Effector memory CD8-positive, alpha-beta T cell (primary cell): ENCODE measurements at places on chromosomes 1 and 21.

DNA sequence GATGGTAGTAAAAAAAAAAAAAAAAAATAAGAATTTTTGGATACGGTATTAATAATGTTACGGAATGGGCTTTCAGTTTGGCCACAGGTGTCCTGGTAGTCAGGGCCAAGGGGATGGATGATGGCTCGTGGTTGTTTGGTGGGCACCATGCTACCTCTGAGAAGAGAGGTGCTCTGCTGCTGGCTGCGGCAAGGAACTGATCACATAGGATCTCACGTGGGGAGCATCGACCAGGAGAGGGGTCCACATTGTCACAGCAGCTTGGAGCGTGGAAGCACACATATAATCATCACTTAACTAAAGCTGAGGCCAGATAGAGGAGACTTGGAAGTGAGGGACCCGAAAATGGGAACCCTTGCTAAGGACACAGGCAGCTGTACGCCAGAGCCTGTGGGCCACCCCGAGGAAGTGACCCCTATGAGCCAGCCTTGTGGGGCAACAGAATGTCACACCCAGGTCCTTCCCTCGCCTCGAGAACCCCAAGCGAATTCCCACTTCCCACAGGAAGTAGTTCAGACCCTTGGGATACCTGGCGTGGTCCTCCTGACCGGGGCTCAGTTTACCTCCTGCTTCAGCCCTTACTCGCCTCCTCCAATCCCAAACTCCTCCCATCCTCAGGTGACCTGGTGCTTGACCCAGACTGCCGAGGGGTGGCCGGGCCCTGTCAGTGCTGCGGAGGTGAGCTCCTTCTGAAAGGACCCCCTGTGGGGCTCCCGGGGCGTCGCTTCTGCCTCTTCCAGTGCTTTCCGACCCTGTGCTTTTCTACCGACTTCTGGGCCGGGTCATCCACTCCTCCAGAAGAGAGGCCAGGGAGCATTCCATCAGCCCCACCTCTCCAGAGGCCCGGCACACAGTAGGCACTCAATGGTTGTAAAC lies 222.0 kb downstream of the CAMTA1 start:
- DNase-seq = no peak

- no peak for DNase-seq
These were observed 51.1 kb upstream of the PRDX6 start for GRCh38 chr1:173426057-173426456.

- no peak for DNase-seq
These were observed 65.4 kb downstream of the SLC35A3 start for GRCh38 chr1:100035214-100035613.

GRCh38 chr1:197336571-197336970 lies 68.5 kb downstream of the CRB1 start:
- no peak for DNase-seq

DNA sequence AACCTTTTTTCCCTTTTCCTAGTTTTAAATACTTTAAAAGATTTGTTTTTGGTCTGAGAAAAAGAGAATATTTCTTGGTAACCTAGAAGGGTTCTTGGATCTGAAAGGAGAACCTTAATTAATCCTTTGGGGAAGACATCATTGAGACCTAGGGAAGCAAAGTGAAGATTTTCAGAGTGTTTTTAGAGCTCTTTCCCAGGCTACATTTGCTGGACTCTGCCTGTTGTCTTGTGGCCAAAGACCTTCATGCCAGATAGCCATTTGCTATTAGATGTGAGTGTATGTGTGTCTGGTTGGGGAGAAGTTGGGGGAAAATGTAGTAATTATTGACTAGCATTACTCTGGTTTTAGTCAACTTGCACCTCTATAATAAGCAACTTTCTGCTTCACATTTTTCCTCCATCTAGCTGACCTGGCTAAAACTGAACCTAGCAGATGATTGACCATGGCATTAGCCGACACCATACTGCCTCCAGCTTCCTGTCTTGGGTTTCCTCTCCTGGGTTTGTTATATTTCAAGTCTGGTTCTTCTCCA lies 239.1 kb downstream of the USP25 start:
- DNase-seq = no peak

DNA sequence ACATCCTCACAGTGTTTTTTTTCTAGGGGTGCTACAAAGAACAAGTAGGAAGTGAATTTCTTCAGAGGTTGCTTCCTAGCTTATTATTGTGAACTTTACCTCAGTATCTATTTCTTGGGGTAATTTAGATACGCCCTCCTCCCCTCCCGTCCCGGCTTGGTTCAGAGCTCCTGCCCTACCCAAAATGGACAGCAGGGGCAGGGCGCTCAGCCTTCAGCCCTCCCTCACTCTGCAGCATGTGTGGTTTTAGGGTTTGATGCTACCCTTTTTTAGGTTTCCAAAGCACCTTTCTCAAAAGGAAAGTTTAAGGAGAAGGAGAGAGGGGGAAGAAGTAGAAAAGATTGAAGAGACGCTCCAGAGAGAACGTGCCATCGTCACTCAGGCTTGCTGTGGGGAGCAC lies 16.9 kb upstream of the POGK start:
- no peak for DNase-seq

GRCh38 chr1:75964760-75965408 lies 32.7 kb upstream of the ASB17 start:
- no peak for DNase-seq

DNA sequence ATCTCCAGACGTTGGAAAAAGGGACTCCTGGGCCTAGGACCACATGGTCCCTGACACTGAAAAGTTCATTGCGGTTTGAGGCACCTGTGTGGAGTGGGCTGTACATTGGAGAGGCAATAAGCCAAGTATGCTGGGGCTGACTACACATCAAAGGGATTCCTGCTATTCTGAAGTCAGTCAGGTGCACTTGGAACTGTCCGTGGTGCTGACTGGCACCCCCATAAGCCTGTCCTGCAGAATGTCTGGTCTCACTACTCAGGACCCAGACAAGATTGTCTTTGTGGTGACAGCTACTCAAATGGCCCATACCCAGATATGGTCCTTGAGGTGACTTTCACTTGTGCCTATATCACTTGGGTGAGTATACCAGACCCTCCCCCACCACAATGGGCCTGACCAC lies 150.6 kb downstream of the RWDD3 start:
- DNase-seq = no peak

DNA sequence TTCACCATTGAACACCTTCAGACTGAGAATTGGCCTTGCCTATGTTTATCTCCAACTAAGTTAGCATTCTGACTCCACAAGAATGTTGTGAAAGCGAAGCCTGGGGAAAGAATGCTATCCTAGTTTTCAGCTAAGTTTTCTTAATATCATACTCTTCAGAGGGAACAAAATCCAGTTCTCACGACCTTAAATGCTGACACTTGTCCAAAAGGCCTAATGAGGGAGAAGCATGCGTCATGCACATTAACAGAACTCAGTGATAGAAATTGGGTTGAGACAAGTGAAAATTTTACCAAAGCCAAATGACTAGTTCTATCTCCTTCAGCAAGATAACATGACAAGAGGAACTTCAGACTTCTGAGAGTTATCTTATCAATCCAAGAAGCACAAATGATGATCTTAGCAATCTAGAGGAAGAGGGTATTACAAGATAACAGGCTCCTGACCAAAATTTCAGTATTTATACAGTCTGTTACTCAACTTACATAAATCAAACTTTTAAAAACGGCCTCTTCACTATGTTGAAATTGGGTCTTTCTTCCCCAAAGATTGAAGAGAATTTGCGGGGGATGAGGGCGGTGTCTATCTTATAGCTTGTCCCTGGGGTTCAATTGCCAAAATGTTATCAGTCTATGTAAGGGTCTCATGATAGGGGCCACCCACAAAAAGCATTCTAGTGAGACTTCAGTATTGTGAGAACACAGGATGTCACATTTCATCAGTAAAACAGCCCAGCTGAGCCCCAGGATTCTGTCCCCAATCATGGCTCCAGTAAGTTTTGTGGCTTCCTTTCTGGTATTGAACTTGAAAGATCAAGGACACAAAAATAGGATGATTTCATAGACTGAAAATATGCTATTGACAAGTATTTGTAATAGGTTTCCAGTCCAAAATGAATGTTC lies 26.5 kb upstream of the SLC45A3 start:
- DNase-seq = no peak

GRCh38 chr1:155170806-155171205 lies 2.3 kb downstream of the KRTCAP2 start:
- no peak for DNase-seq

DNA sequence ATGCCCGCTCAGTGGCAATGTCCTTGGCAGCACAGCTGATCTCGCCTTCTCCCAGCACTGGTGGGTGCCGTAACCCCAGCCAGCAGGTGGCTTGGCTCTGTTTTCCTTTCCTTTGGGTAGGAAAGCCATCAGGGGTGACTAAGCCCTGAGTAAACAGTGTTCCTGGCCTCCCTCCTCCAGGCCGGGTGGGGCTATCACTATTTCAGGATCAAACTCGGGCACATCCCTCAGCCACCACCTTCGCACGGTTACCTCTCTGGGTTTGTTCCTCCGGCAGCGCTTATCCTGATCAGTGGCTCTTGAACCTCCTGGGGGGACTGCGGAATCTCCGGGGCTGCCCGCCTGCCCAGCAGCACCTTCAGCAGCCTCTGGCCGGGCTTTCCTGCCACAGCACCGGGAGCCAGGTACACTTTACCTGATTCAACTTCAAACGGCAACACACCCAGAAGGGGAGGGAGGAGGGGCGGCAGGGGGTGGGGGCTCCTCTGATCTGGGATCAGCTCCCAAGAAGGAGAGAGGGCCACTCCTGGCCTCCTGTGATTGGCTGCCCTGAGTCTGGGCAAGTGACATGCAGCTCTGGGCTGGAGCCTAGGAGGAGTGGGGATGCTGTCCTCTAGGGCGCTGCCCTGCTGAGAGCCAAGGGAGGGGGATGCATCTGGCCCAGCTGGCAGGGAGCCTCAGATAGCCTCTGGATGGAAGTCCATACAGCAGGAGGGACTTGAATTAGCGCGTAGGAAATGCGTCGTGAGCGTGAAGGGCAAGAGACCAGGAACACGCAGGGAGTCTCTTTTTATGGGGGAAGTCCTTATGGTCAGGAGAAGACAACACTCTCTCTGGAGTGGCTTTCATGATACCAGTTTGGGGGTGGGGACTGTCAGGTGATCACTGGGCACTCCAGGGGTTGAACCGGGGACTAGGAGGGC lies at the start of gene ASCL5:
TSS of gene ASCL5 (minus strand) at position 353 of the 923 bp plus-strand sequence. CDS start 11,812 bp downstream, outside the sequence.
- no peak for DNase-seq

DNA sequence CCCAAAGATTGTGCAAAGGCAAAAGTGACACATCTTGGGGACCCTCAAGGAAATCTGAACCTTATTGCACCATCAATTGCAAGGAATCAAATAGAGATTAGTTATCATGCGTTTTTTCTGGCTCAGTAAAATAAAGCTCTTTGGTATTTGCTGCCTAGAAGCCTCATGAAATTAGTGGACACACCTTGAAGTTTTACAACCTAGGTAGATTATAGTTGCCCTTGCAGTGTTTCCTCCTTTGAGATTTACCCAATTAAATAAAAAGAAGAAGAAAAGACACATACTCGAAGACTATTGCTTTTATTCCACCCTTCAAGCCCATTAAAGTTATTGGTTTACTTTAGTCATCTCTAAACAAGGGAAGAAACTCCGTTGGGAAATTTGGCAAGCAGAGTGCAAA lies 70.0 kb downstream of the IL23R start:
- DNase-seq = no peak

DNA sequence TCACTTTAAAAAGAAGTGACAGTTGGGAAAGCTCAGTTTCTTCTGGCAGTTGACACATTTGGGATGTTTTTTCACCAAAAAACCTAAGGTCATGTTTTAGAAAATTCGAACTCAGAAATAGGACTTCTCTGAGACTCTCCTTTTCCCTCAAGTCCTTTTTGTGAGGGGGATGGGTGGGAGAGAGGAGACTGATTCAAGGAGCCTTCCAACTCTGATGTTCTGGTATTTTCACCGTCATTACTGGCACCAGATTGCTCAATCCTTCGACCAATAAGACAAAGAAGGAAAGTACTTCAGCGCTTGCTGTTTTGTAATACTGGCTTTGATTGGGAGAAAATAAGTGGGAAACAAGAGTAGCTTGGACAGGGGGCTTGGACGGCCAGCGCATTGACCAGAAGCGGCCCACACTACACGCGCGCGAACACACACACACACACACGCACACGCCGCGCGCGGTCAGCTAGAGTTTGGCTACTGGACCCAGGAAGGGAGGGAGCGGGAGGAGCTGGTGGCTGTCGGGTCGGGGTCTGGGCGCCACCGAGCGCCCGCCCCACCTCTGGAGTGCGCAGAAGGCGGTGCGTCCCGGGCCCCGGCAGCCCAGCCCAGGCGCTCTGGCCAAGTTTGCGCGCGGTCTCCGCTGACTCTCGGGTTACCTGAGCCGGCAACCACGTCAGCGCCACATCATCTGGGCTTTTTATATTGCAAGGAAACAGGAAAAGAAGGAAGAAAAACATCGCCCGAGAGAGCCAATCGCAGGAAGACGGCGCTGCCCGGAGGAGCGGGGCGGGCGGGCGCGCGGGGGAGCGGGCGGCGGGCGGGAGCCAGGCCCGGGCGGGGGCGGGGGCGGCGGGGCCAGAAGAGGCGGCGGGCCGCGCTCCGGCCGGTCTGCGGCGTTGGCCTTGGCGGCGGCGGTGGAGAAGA lies at the start of gene KCNK1:
TSS of gene KCNK1 (plus strand) at position 855 of the 921 bp plus-strand sequence. CDS start at position 921, 66 bp downstream.
- no peak for DNase-seq

- no peak for DNase-seq
These were observed 6.4 kb downstream of the FNDC7 start for GRCh38 chr1:108718927-108719655.
